ENCODE measurements at places on chromosomes 12 and 14. TPM values are rescaled to one million over a fixed set of nuclear protein-coding genes. Genes with fewer than 3 reads are reported as not detected.

GRCh38 chr12:125111403-125111802 lies 46.2 kb downstream of the AACS start:
- no peak for DNase-seq

DNA sequence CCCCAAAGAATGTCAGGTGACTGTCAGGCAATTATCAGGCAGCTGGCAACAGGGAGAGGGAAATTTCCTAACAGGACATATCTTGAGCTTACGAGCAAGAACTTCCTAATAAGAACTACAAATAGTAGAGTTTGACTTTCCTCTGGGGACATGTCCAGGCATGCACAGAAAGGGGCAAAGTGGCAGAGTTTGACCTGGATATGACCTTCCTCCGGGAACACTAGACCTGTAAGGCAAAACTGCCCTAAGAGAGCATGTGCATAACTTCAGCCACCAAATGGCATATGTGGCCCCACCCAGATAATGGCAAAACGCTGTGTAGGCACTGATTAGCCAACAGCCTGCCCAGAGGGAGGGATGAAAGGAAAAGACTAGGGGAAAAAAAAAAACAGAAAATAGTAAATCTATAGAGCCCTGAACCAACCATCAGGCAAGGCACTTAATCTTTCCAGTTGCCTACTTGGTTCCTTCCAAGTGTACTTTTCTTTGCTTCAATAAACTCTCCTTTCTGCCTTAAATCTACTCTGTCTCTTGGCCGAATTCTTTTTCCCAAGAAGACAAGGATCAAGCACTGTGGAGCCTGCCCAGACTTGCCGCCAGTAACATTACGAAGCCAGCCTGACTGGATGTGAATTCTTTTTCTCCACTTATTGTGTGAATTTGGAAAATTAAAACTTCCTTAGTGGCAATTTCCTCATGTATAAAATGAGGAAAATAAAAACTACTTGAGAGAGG lies 164.1 kb downstream of the SPTSSA start:
- no peak for DNase-seq

DNA sequence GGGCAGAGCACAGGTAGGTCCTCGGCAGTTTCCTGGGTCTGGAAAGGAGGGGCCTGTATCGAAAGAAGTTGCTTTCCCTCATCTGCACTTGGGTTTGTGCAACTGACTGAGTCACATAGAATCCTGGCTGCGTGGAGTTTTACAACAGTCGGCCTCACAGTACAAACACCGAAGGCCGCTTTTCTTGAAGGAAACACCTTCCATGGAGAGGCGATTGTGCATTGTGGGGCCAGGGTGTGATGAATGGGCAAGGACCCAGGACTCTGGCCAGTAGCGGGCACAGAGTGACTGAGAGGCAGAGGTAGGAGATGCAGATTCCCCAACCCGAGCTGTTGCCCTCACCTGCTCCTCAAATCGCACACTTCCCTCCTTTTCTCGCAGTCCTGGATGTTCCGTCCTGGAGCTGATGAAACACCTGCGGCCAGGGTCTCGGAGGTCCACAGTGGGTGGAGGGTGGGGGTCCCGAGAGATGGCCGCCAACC lies 7.7 kb downstream of the CCND2 start:
- no peak for DNase-seq

DNA sequence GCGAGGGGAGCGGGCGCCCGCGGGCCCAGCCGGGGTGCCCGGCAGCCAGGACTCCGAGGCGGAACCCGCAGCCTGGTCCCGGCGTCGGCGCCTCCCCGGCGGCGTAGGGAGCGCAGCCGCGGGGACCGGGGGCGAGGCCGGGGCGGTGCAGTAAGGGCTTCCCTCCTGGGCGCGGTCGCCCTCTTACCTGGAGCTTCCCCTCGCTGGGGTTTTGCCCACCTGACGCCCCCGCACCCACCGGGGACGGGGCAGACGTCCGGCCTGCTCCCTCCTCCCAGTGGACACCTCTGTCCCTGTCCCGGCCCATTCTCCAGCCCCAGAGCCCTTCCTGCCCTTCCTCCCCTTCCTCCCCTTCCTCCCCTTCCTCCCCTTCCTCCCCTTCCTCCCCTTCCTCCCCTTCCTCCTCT lies 413 bp upstream of the TUBA1C start:
- no peak for DNase-seq

DNA sequence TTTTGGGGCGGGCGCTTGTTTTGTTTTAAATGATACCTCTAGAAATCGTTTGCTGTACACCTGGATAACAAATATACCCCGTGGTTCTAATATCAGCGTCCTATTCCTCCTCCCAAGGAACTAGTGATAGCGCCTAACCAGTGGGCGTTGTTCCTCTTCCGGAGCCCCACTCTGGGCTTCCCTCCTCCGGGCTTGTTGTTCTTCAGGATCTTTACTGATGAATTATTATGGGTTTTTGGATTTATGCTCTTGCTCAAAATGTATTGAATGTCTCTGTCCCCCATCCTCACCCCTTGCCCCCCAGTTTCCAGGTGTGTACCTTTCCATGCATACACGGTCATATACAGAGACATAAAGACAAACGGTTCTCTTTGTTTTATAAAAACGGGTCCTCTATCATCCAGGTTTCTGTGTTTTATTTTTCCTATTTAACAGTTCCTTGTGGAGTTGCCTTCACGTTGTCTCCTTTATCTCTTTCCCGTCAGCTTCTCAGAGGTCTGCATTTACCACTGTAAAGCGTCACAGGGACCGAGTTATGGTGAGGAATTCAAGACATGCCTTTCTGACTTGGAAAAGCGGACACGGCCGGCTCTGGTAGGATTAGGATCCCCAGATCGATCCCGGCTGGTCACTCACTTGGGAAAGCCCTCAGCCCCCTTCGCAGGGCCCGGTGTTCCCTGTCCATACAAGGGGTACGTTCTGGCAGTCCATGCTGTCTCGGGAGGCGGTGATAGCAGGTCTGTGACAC lies 655 bp upstream of the PLEKHG3 start:
- no peak for DNase-seq

DNA sequence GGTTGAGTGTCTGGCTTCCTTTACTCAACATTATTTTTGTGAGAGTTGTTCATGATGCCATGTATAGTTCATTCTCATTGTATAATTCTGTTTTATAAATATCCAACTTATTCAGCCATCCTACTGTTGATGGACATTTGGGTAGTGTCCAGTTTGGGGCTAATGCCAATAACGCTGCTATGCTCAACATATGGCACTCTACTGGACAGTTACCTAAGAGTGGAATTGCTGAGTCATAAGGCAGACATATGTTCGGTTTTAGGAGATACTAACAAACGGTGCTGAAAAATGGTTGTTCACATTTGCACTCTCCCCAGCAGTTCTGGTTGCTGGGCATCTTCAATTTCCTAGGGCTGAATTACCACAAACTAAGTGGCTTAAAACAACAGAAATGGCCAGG lies 28.7 kb upstream of the P2RX4 start:
- DNase-seq, result no peak

- DNase-seq, result no peak
These were observed at the start of gene LRRC9 for GRCh38 chr14:59919570-59920377. Gene LRRC9 (plus strand): TSS chr14:59920144.

GRCh38 chr14:73955674-73956073 lies 5.6 kb downstream of the COQ6 start:
- DNase-seq, result no peak

- no peak for DNase-seq
These were observed 118.2 kb upstream of the TMCC3 start for GRCh38 chr12:94768398-94769046.

DNA sequence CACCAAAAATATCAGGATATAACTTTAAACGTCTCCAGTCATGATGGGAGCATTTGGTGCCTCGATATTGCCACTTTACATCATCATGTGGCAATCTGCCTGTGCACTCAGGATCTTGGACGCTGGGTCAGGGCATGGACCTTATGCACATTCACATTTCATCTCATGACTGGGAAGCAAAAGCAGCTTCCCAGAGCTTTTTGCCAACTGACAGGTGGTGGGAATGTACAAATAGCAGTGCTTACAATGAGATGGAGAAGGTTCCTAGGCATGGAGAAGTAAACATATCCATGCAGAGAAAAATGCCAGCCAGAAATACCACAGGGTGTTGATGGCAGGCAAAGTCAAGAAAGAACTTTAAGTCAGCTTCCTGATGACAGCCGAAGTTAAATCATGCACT lies 30.3 kb downstream of the EFCAB11 start:
- no peak for DNase-seq

GRCh38 chr14:34668111-34668510 lies 38.2 kb upstream of the SNX6 start:
- no peak for DNase-seq

GRCh38 chr14:52663850-52664249 lies 31.5 kb downstream of the ERO1A start:
- no peak for DNase-seq

DNA sequence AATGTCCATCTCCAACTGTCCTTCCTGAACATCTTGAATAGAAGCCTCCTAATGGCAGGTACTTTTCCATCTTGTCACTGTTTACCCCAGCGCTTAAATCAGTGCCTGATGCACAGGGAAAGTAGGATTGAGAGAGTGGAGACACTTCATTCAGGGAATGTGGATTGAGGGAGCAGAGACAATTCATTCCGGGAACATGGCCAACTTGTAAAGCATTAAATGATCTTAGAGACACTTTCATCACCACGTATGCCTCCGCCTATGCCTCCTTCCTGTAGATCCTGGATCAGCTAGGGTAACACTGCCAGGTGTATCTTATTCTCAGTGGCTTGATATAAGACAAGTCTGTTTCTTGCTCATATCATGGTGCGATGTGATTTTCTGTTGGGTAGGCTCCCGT lies 67.6 kb upstream of the CSRP2 start:
- DNase-seq, result no peak

Gene A2M
- 846 TPM for total RNA-seq

Gene AHSA1
- 123 TPM for total RNA-seq
